ENCODE measurements at places on chromosomes 1 and 21.

DNA sequence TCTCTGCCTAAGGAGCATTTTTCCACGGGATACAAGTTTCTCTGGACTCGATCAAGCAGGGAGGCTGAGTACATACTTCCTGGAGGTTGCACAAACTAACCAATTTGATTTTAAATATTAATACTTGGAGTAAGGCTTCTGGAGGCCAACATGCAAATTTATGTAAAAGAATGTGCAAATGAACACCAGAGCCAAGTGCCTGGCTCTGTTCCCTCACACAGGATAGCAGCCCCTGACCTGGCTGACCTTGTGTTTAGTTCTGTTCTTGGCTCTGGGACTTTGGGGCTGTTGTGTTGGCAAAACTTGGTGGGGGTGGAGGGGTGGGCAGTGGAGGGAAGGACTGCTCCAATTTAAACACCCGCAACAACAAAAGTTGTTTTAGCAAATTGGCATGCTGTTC lies 34.2 kb downstream of the CNIH3 start:
- no peak for DNase-seq

GRCh38 chr1:156663178-156663577 lies 14.0 kb downstream of the NES start:
- no peak for DNase-seq

- DNase-seq: no peak
Observed at GRCh38 chr1:115217150-115218033, 120.7 kb downstream of the NGF start.

GRCh38 chr1:64766429-64766828 lies 21.6 kb downstream of the RAVER2 start:
- DNase-seq: no peak

- no peak for DNase-seq
Observed at GRCh38 chr21:41956926-41957729, 3.3 kb upstream of the C2CD2 start.

- no peak for DNase-seq
Observed at GRCh38 chr1:54557671-54558355, 9.8 kb downstream of the ACOT11 start.

DNA sequence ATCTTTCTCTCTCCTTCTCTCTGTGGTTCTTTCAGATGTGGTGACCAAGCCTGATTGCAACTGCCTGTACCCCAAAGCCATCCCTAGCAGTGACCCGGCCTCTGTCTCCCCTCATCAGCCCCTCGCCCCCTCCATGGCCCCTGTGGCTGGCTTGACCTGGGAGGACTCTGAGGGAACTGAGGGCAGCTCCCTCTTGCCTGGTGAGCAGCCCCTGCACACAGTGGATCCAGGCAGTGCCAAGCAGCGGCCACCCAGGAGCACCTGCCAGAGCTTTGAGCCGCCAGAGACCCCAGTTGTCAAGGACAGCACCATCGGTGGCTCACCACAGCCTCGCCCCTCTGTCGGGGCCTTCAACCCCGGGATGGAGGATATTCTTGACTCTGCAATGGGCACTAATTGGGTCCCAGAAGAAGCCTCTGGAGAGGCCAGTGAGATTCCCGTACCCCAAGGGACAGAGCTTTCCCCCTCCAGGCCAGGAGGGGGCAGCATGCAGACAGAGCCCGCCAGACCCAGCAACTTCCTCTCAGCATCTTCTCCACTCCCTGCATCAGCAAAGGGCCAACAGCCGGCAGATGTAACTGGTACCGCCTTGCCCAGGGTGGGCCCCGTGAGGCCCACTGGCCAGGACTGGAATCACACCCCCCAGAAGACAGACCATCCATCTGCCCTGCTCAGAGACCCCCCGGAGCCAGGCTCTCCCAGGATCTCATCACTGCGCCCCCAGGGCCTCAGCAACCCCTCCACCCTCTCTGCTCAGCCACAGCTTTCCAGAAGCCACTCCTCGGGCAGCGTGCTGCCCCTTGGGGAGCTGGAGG lies 12.7 kb downstream of the CSF1 start:
- DNase-seq: no peak

- DNase-seq: no peak
Observed at GRCh38 chr1:83932281-83932680, 66.7 kb downstream of the TTLL7 start.

DNA sequence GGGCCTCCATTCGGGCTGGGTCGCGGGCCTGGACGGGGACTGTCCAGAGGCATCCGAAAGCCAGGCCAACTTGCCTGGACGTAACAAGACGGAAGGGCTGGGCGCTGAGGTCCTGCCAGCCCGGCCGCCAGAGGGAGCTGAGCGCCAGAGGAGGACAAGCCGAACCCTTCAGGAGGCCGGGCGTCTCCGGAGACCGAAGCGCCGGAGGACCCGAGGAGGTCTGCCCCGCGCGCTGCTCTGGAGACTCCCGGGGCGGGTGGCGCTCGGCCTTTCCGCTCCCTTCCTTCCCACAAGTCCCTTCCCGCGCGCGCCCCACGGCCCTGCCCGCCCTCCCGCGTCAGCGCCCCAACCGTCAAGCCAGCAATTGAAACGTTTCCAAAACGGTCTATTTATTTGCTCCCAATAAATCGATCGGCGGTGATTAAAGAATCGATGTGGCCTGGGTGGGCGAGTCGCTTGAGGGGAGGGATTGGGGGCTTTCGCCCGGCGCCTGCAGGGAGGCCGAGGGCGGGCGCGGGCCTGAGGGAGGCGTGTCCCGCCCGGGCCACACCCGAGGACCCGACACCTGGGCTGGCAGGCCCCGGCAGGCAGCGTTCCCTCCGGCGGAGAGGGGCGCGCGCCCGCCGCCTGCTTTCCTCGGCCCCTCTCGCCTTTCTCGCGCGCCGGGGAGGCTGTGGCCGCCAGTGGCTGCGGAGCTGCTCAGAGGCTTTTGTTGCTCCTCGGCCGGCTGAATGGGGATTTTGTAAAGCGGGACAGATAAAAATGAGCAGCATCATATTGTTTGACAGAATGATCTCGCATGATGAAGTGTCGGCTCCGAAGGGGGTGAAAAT lies 5.2 kb upstream of the FOXD3 start:
- peak; percentile 35 for DNase-seq

GRCh38 chr1:85596947-85597346 lies 16.4 kb downstream of the CCN1 start:
- no peak for DNase-seq

- DNase-seq: no peak
Observed at GRCh38 chr1:226548256-226549093, at the start of gene STUM. STUM (plus strand) TSS chr1:226548764; CDS start chr1:226548905, 141 bp downstream.

GRCh38 chr1:48726139-48726538 lies 50.6 kb downstream of the BEND5 start:
- no peak for DNase-seq

- DNase-seq: no peak
Observed at GRCh38 chr1:39899611-39900538, 1.8 kb downstream of the MYCL start.

DNA sequence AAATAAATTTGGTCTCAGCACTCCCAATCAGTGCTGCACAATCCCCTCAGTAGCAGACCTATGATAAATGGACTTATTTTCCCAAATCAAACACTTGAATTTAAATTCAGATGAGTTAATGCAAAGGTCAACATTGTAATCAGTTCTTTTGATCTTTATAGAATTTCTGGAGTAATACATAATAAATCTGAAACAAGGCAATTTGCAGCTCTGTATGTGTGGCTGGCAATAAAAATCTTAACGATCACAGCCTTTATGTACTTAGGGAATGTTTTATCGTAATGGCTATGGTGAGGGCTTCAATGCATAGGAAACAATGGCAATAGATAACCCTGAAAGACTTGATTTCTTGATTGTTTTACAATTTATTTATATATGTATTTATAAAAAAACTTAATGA lies 91.4 kb downstream of the GPATCH2 start:
- no peak for DNase-seq

DNA sequence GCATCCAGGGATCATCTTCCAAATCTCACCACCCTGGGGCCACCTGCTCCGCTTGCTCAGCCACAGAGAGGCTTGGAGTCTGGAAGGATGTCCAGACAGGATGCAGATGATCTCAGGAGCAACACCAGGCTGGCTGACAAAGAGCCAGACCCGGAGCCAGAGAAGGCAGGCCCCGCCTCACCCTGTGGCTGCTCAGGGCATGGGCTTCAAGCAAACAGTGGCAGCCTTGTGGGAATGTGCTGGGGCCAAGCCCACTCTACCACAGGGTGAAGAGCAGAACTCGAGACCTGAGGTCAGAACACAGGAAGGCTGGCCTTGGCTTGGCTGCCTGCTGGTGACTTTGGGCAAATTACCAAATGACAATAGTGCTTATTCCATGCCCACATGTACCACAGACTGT lies 45.5 kb downstream of the MRPL37 start:
- no peak for DNase-seq

- DNase-seq: no peak
Observed at GRCh38 chr1:194055536-194055935, 869.1 kb upstream of the B3GALT2 start.

DNA sequence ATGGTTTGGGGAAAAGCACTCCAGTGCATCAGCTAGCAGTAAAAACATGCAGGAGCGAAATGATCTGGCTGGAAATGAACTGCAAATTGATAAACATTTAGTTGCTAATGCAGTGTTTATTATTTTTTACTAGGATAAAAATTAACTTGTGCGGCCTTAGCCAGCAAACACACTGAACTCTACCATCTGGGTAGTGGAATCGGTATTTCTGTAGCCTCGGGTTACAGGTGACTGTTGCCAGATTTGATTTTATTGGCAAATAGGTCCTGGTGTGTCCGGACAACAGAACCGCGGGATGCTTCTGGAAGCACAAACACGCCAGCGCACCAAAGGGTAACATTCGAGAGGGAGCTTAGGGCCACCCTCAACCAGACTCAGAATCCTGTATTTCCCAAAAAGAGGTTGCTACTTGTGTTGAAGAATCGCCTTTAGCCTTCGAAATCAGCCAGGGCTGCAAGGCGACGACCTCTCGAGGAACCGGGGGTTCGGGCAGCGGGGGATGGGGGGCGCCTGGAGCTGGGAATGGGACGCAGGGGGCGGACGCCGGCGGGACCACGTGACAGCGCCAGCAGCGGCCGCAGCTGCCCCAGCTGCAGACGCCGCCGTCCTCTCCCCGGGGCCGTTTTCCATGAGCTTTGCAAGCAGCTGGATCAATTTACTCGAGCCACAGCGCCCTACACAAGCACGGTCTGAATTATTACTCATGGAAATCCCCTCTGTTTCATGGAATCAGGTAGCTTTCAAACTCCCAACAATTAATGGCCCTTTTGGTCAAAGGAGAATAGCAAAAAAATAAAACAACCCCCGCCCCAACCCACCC lies 158.8 kb downstream of the TOMM20 start:
- no peak for DNase-seq

DNA sequence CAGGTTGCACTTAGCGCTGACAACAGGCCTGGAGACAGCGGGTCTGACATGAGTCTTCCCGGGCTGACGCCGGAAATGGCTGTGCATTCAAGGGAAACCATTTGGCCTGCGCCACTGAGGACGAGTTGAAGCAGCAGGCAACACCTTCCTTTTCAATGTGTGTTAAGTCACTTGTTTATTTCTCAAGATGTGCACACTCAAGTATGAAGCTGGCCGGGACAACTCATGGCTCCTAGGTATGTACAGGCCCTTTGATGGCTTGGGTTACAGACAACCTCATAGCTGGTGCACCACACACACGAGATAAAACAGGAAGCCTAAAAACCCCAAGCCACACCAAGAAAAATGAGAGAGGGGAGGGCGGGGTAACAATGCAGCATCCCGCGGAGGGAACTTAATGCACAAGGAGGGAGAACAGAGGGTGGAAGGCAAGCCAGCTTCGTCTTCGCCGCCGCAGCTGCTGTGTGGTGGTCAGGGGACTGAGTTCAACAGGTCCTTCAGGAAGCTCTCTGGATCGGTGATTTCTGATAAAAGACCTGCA lies 118.0 kb upstream of the IFFO2 start:
- DNase-seq: peak; percentile 70

DNA sequence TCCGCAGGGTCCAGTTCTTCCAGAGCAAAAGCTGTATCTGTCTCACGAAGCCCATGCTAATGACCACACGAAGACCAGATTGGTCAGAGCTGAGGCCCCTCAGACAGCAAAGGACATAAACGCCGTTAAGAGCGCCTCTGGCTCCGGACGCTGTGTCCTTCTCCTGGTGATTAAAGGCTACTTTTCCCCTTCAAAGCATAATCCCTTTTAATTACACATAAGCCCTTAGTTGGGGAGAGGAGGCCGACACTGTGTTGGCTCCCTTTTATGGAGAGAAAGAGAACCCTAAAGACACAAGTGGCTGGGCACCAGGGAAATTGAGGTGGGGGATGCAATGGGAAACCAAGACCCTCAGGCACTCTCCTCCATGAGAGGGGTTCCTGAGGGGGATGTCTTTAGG lies at the start of gene ABCA4:
TSS of gene ABCA4 (minus strand) at position 158 of the 400 bp plus-strand sequence. CDS start at position 55, 103 bp downstream.
- DNase-seq: no peak

- DNase-seq: no peak
Observed at GRCh38 chr1:174075245-174075692, 53.1 kb upstream of the RC3H1 start.

DNA sequence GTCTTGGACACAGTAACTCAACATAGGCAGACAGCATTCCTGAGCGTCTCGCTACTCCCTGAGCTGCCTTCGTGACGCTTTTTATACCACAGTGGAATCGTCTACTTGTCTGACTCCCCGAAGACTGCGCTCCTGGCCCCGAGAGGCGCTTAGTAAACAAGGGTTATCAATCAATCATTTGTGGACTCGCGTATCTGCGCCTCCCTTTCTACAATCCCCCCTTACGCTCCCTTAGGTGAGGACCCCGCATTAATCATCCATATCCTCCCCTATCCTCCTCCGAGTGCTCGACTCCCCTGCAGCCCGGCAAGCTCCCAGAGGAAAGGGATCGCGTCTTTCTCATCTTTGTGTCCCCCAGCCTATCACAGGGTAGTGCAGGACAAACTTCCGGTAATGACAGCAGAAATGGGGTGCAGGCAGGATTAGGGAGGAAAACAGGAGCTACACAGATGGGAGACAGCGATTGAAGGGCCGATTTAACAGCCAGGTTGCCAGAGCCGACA lies 522 bp downstream of the TMEM59 start:
- peak; percentile 28 for DNase-seq

GRCh38 chr1:3249631-3250501 lies 180.9 kb downstream of the PRDM16 start:
- no peak for DNase-seq

Data from CD4-positive, alpha-beta T cell treated with Interleukin-15 for 4 hours (primary cell).